ENCODE measurements at places on chromosomes 1 and 21.

- no peak for DNase-seq
Observed at GRCh38 chr1:174761335-174761734, 238.4 kb upstream of the CACYBP start.

DNA sequence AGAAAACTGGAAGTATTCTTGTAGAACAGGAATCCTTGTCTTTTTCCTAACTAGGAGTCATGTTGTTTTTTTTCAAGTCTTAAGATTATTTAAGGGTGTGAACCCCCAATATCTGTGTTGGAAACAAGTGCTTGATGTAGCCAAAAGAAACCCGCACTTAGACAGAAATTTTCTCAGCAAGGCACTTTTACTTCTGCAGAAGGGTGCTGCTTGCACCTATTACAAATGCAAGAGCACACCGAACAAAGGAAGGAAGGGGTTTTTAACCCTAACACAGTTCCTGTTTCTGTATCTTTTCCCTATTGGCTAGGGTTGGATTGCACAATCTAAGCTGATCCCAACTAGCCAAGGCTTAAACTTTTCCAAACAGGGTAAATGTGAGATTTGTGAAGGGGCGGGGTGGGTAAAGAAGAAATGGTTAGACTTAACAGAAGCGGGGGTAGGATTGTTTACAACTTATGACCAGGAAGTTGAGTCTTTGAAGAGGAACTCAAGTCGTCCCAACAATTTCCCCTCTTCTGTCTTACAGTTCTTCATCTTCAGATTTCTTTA lies 75.1 kb downstream of the ZFYVE9 start:
- no peak for DNase-seq

- DNase-seq: no peak
Observed at GRCh38 chr1:198933515-198934222, 294.8 kb downstream of the PTPRC start.

DNA sequence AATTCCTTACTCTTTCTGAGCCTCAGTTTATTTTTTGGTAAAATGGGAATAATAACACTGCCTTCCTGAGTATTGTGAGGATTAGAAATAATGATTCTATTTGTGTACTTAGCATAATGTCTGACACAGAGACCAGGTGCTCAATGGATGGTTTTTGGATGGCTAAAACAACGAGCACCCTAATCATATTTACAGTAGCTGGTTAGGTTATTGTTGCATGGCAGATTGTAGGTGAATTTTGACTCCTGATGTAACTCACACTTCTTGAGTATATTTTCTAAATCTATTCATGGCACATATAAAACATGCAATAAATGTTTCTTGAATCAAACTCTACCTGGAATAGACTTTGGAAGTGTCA lies 11.9 kb upstream of the DUSP10 start:
- DNase-seq: no peak

GRCh38 chr1:240743705-240744104 lies 131.8 kb upstream of the GREM2 start:
- no peak for DNase-seq

GRCh38 chr1:115051850-115052249 lies 22.2 kb downstream of the TSHB start:
- DNase-seq: no peak

DNA sequence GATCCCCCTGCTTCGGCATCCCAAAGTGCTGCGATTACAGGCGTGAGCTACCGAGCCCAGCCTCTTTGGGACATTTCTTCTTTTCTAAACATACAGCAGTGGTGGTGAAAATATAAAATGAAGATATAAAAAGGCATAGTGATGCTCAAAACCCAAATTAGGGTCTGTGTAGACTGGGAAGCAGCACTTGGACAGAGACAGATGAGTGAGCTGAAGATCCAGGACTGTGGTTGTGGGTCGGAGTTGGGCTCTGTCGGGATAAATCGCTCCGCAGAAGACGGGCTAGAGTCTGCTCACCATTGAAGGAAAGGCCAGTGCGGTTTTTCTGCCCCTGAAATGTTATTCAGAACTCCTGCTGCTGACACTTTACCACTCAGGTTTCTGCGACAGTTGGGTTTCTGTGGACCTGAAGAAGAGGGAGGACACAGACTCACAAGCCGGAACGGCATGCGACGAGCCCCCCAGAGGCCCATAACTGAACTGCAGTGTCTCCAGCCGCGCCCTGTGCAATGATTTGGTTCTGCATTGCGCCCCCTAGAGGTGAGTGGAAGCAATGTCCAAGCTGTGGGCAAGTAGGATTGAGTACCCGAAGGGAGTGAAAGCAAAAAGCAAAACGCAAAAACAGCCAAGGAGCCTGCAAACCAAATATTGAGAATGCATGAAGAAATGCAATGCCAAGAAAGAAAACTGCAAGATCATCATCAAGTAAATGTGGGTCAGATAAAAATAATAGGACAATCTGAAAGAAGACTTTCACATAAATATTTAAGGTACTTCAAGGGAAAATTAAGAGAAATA lies 66.6 kb downstream of the GABPA start:
- DNase-seq: peak; percentile 87

GRCh38 chr1:220243947-220244346 lies 28.3 kb downstream of the RAB3GAP2 start:
- DNase-seq: no peak

DNA sequence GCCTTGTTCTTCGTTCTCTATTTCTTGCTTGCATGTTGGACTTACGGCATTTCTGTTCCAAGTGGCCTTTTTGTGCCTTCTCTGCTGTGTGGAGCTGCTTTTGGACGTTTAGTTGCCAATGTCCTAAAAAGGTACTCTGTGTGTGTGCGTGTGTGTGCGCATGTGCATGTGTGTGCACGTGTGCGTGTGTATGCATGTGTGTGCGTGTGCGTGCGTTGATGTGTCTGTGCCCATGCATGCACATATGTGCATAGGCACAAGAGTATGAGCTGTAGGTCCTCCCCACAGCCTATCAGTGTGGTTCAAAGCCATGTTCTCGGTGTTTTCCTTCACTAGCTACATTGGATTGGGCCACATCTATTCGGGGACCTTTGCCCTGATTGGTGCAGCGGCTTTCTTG lies 13.7 kb downstream of the NPPA start:
- DNase-seq: no peak

DNA sequence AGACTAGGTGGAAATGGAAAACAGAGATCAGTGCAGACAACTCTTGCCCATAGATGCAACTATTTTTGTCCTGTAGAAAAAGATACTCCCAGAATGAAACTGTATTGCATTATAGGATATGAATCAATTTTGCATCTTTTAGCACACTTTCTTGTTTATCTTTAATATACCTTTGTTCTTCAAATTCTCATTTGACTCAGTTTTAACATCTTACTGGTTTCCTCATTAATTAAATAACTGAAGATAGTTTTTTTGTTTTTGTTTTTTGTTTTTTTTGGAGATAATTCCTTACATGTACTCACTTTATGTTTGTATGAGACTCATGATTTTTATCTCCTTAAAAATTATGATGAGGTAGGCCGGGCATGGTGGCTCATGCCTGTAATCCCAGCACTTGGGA lies 10.9 kb upstream of the CAMTA1 start:
- no peak for DNase-seq

Data from ascending aorta (tissue), 2 donors.